ENCODE measurements at places on chromosomes 1 and 21.

GRCh38 chr1:161091796-161092507 lies 2.6 kb upstream of the NECTIN4 start:
- DNase-seq = no peak

- no peak for DNase-seq
Observed at GRCh38 chr21:17501107-17502006, 11.5 kb upstream of the CXADR start.

DNA sequence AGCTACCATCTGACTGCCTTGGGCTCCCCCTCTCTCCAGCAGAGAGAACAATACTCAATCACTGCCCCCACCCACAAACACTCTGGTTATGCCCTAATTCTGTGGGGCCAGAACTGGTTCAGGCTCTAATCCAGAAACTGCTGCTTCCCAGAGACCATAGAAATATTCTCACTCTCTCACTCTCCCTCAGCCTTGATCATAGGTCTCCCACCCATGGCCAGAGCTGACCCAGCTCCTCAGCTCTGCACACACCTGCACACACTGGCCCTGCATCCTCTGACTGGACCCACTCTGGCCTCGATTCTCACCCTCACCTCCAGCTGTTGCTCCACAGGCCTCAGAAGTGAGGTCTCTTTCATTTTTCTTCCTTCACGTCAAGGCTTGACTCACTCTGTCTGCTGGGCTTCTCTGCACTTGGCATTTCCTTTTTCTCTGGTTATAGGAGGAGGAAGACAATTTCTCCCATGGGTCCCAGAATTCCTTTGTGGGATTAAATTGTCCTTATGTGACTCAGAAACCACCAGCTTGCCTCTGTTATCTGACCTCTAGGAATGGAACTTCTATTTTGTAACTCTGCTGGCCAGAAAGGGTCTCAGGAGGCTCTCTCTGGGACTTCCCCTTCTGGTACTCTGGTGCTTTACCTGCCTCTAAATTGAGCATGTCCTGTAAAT lies 15.6 kb upstream of the ZMYM6 start:
- no peak for DNase-seq

DNA sequence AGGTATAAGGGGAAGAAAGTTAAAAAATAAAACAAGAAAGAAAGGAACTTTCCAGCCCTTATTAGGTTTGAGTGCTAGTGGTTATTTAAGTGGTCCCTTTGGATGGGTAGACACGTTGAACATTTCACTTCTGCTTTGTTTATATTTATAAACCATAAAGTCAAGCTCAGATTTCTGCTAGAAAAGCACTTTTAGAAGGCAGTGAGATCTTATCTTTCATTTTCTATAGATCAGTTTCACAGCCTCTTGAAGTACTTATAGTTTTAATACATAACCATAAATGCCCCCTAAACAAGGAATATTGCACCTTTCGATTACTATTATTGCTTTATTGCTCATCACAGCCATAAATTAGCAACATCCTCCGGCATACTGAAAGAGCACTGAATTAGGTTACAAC lies 446.8 kb upstream of the PLXNA2 start:
- DNase-seq = no peak

GRCh38 chr1:41583658-41584547 lies 99.4 kb upstream of the EDN2 start:
- no peak for DNase-seq

All from activated T-helper 1 cell treated with Interleukin-2 at 50 U/mL for 16 hours (primary cell).